GOT3 (cell line): ENCODE measurements at places on chromosomes 1 and 21.

DNA sequence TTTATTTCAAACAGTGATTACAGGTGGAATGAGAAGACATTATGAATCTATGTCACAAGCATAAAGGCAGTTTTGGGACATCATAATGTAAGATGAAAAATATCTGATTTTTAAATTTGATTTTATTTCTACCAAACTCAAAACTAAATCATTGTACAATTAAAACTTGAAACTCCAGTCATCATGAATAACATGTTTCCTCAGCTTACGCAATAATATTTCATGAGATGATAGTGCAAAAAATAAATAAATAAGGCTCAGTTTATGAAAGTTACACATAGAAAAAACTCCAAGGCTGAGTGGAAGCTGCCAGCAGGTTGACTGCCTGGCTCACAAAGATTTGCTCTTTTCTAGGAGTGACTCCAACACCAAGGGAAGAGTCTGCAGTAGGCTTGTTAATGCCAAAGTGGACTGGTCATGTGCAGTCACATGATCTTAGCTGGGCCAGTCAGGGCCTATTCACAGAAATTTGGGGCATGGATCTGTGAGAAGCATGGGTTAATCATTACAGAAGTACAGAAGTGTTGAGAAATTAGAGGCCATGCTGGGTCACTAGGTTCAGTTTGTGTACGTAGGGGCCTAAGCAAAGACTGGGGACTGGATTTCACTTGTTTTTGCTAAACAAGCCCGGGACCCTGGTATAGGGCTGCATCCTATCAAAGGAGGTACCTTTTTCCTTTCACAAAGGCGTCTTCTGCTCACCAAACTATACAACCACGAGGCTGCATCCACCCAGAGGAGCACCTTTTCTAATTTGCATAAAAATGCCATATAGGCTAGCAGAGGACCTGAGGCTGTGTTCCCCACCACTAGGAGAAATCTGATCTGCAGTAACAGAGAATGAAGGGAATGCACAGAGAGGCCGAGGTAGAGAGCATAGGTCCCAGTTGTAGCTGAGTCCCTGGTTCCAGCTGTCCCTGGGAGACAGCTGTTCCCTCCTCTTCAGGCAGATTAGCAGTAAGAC is 4.9 kb upstream of the ABCA4 start:
- DNase-seq, result no peak

DNA sequence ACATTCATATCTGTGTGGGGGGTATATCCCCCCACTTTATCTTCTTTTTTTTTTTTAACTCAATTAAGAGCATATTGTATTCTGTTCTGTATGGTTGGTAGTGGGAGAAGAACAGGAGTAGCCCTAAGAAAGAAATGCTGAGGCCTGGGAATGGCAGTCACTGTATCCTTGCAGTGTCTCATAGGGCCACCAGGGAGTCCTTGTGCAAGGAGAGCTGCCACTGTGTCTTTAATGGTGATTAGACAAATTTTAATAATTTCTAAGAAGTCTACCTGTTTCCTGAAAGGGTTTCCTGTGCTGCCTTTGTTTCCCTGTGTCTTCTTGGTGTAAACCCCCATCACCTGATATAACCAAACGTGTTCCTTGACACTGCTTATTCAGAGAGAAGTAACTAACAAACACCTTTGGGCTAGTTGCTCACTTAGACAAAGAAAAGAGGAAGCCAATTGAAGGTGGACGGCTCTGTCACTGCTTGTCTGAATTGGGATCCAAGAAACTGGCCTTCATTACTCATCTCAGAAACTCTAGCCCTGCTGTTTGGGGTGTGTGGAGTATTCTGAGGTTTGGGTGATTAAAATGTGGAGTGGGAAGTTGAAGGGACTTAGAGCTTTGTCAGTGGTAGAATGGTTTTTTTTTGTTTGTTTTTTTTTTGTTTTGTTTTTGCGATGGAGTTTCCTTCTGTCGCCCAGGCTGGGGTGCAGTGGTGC is 15.2 kb downstream of the GIPC2 start:
- DNase-seq, result no peak

DNA sequence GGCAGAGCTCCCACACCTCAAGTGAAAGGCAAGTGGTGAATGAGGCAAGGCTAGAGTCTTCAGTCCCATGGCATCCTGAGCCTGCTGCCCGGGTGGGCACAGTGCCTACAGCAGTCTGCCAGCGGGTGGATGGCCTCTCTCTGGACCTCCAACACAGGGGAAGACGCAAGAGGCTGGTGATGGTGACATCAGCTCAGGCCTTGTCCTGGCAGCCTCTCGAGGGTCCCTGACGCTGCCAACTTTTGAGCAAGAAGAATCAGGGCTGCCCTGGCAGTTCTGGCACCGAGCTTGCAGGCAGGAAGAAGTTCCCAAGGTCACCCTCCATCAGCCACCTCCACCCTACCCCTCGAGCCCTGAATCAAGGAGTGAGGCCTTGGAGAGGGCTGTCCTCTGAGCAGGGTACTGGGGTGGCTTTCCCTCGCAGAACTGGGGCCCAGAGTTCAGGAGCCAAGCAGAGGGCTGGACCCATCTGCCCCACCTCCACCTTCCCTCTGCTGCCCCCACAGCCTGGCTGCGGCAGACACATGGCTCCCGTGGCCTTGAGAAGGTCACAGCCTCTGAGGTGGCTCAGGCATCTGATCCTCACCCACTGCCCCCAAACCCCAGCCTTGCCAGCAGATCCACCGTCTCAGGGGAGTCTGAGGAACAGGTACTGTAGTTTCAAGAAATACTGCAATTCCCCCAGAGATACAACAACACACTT is 5.8 kb downstream of the RAP1GAP start:
- DNase-seq, result no peak

DNA sequence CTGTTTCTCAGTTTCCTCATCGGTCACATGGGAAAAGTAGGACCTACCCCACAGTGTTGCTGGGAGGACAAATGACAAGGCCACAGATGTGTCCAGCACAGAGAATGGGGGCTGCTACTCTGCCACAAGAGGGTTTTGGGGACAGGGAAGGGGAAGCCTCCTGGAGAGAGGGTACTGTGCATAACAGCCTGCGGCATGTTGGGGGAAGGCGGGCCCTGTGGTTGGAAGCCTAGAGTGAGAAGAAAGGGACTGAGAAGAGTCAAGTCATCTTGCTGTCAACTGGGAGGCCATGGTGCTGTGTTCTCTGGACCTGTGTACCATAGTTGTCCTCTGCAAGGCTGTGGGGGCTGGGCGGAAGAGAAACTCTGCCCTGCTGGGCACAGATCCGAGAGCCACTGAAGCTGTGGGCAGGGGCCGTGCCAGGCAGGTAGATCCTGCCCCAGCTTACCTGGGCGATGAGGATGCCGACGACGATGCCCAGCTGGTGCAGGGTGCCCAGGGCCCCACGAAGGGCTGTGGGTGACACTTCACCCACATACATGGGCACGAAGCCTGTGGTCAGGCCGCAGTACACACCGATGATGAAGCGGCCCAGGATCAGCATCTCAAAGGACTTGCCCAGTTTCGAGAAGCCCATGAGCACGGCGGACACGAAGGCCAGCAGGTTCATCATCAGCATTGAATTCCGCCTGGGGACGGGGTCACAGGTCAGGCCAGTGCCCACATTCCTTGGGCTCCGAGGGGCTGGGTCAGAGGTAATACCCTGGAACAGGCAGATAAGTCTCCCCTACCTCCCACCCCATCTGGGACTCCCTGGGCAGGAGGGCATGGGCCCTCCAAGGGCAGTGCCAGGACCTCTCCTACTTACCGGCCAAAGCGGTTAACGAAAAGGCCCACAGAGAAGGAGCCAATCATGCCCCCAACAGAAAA is 28.2 kb downstream of the SLC2A1 start:
- DNase-seq, result no peak

DNA sequence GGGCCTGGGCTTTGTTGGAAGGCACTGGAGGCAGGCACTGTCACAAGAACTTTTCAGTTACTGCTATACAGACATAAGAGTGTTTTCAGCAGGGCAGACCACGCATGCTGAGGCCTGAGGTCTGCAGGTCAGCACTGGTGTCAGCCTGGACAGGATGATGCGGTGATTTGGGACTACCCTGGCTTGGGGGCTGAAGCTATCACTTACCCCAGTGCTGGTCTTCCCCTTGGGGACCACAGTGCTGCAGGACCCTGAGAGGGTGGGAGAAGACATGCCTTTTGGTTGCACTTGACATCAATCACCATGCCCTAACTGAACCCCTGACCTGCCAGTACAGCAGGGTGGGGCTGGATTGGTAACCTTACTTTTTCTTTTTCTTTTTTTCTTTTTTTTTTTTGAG is 9.2 kb downstream of the DMRTB1 start:
- DNase-seq, result no peak

GRCh38 chr1:24415910-24416665 is 486 bp downstream of the NIPAL3 start:
- no peak for DNase-seq

- DNase-seq, result peak; percentile 18
Measured at GRCh38 chr1:178344513-178345091, 152.2 kb downstream of the CLEC20A start.

DNA sequence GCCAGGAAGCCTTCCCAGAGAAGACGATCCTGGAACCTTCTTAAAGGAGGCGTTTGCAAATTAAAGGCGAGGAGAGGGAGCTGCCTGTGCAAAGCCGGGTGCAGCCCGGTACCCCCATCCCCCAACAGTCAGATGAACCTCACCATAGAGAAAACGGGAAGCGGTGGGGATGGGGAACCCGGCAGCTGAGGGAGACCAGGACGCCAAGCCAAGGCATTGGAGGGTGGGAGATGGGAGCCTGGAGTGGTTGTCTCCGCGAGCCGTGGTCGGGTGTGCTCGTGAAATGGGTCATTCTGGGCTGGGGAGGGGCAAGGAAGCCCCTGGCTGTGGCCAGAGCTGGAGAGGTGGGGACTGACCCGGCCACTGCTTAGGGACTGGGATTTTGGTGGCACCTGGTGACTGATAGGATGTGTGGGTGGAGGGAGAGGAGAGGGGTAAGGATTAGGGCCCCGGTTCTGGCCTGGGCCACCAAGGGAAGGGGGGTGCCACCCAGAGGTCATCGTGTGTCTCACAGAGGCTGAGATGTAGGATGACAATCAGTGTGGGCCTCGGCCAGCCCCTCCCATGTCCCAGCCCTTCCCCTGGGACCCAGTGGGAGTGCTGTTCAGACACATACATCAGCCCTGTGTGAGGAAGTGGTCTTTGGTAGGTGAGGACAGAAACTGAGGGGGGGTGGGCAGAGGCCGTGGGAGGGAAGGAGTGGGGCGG is 676 bp upstream of the PADI2 start:
- DNase-seq, result no peak

- DNase-seq, result peak; percentile 2
Measured at GRCh38 chr1:35030756-35031446, 844 bp downstream of the ZMYM6 start.

GRCh38 chr21:42347601-42348327 is 3.0 kb downstream of the TFF2 start:
- DNase-seq, result no peak

GRCh38 chr21:42659416-42660117 is 6.1 kb downstream of the PDE9A start:
- DNase-seq, result no peak

- DNase-seq, result no peak
Measured at GRCh38 chr1:226993814-226994585, 53.9 kb downstream of the COQ8A start.

GRCh38 chr21:44701023-44701400 is 4.0 kb downstream of the KRTAP10-12 start:
- no peak for DNase-seq

GRCh38 chr1:197910120-197910991 is 6.8 kb upstream of the LHX9 start:
- DNase-seq, result no peak

DNA sequence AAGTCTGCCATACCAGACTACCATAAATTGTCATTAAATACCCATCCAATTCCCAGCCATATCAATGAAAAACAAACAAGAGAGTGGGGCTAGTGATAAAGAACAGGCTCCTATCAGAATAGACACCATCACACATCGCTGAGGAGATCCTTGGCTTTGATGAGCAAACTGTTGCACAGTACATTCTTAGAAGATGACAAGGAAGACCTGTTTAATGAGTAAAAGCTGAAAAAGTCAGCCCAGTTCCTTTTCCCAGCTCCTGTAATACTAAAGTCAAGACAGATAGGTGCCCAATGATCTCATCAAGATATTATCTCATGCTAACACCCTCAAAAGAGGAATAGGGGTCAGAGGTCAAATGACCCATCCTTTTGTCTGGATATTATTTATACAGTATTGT is 164.5 kb upstream of the COA6 start:
- DNase-seq, result no peak

DNA sequence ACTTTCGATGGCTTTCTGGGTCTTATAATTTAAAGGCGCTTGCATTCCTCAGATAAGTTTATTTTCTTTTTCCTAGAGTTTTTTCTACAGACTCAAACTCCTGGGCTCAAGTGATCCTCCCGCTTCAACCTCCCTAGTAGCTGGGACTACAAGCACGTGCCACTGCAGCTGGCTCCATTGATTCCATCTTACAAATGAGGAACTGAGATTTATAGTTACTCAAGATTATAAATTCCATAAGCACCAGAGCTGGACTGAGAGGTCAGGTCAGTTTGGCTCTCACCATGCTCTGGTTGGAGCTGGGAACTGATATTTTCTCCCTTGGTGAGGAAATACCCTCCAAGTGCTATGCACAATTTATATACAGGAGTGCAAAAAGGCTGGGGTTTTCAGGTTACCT is 13.4 kb upstream of the PRPF38B start:
- DNase-seq, result no peak

- no peak for DNase-seq
Measured at GRCh38 chr1:228284521-228284920, 76.7 kb downstream of the OBSCN start.

DNA sequence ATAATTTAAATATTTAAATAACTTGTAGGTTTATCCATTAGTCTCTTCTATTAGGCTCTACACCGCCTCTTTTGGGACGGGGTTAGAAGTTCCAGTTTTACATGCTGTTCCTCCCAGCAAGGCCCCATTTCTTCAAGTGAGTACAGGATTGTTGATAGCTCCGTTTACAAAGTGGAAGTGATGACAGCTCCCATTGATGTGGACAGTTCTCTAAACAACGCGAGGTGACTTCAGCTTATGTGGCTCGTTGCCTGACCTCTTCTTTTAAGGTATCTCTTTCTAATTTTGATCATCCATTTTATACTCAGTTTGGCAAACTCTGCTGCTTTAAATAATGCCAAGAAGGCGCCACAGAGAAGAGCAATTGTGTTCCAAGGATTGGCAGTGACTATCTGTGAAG is 49.7 kb downstream of the PACC1 start:
- no peak for DNase-seq

GRCh38 chr1:207243442-207244408 is 77.8 kb upstream of the CD55 start:
- peak; percentile 34 for DNase-seq
